ENCODE measurements at places on chromosomes 11 and 22. TPM values are rescaled to one million over a fixed set of nuclear protein-coding genes. Genes with fewer than 3 reads are reported as not detected.

GRCh38 chr22:19596680-19597398, 72.6 kb upstream of the CLDN5 start:
- H3K4me1 ChIP-seq: peaks cover 35% of the 10 kb centered on the region
- no peaks in the 10 kb centered on the region for H3K36me3 ChIP-seq
- H3K4me3 ChIP-seq: no peak overlapping the region
- DNase-seq: peak; percentile 65
- H3K27ac ChIP-seq: peak overlapping the region; percentile 87

The NLRX1 gene
- 34.5 TPM for total RNA-seq

- no peak for DNase-seq
- H3K27me3 ChIP-seq: no peaks in the 10 kb centered on the region
- H3K4me1 ChIP-seq: peaks cover 3% of the 10 kb centered on the region
- peak overlapping the region; percentile 35 for H3K27ac ChIP-seq
- H3K36me3 ChIP-seq: no peaks in the 10 kb centered on the region
Observed at GRCh38 chr22:19530751-19531150, 6.5 kb upstream of the CLDN5 start.

DNA sequence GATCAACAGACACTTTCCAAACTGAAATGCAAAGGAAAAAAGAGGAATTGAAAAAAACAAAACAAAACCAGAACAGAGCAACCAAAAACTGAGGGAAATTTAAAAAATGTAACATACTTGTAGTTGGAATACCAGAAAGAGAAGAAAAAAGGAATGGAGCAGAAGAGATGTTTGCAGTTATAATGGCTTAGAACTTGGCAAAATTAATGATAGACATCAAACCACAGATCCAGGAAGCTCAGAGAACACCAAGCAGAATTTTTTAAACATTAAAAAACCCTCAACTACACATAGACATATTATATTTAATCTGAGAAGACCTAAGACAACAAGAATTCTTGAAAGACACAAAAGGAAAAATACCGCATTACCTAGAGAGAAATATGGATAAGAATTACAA, 46.1 kb downstream of the ASCL2 start:
- H3K36me3 ChIP-seq: no peaks in the 10 kb centered on the region
- no peaks in the 10 kb centered on the region for H3K4me1 ChIP-seq
- no peak overlapping the region for H3K4me3 ChIP-seq
- no peaks in the 10 kb centered on the region for H3K27me3 ChIP-seq

DNA sequence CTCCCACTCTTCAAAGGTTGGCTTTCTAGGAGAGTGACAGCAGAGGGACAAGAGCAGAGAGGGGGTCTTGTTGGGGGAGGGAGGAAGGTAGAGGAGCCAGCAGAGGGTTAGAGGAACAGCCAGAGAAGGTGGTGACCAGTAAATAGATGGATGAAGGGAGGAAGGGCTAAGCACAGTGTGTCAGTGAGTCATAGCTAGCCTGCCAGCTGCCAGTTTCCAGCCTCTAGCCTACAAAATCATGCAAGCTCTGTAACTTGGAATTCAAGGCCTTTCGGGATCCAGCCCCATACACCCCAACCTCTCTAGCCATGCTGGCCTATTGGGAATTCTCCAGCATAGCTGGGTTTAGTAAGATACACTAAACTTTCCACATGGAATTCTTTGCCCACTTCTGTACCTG, 147.4 kb upstream of the TEAD1 start:
- H3K27ac ChIP-seq: no peak overlapping the region
- no peaks in the 10 kb centered on the region for H3K4me1 ChIP-seq
- no peak for DNase-seq
- no peaks in the 10 kb centered on the region for H3K27me3 ChIP-seq

The NRIP3 gene
- total RNA-seq: 2.6 TPM

DNA sequence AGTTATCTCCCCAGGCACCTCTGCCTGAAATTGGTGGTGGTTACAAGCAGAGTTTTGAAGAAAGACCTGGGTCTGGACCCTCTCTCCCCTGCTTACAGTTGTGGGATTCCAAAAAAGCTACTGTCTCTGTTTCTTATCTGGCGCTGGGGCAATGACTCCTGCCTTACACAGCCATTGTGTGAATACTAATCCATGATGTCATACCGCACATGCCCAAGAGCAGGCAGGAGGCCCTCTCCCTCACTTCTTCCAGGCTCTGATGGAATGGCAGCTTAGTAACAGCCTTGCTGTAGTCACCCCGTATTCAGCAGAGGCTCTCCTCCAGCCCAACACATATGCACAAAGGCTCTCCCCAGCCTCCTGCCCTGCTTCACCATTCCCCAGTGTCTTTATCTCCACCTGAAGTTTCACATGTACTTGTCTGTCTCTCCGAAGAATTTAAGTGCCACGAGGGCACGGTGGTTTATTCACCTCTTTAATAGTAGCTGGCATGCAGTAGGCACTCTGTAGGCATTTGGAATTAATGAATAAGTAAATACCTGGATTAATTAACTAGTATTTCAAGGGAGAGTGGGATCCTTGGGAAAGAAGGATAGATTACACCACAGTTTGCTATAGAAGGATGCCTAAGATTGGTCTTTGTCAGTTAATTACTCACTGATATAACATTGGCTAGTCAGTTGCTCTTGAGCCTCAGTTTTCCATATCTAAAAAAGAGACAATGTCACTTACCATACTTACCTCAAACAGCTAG, 165.6 kb downstream of the ETS1 start:
- no peak overlapping the region for H3K27ac ChIP-seq
- H3K27me3 ChIP-seq: no peaks in the 10 kb centered on the region

DNA sequence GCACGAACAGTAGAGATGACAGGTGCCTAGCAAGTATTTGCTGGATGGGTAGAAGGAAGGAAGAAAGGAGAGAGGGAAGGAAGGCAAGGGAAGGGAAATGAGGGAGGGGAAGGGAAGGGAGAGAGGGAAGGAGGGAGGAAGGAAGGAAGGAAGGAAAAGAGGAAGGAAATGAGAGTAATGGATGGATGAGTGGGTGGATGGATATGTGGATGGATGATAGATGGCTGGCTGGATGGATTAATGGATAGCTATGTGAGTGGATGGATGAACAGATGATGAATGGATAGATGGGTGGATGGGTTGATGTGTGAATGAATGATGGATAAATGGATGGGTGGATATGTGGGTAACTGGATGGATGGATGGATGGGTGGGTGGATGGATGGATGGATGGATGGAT, 125.9 kb upstream of the FGF3 start:
- H3K27me3 ChIP-seq: no peaks in the 10 kb centered on the region
- H3K36me3 ChIP-seq: no peaks in the 10 kb centered on the region
- H3K4me3 ChIP-seq: no peak overlapping the region
- H3K27ac ChIP-seq: no peak overlapping the region

- H3K4me3 ChIP-seq: no peak overlapping the region
- H3K4me1 ChIP-seq: no peaks in the 10 kb centered on the region
- DNase-seq: no peak
- no peak overlapping the region for H3K27ac ChIP-seq
- no peaks in the 10 kb centered on the region for H3K36me3 ChIP-seq
Observed at GRCh38 chr22:37449331-37450001, 22.2 kb upstream of the ELFN2 start.

The OR5P2 gene
- total RNA-seq: 1.6 TPM

The SLC17A6 gene
- not detected for total RNA-seq

- no peak overlapping the region for H3K27ac ChIP-seq
- no peak overlapping the region for H3K4me3 ChIP-seq
- DNase-seq: no peak
- no peaks in the 10 kb centered on the region for H3K36me3 ChIP-seq
- no peaks in the 10 kb centered on the region for H3K4me1 ChIP-seq
Observed at GRCh38 chr11:6813656-6814055, 14.2 kb upstream of the OR6A2 start.

DNA sequence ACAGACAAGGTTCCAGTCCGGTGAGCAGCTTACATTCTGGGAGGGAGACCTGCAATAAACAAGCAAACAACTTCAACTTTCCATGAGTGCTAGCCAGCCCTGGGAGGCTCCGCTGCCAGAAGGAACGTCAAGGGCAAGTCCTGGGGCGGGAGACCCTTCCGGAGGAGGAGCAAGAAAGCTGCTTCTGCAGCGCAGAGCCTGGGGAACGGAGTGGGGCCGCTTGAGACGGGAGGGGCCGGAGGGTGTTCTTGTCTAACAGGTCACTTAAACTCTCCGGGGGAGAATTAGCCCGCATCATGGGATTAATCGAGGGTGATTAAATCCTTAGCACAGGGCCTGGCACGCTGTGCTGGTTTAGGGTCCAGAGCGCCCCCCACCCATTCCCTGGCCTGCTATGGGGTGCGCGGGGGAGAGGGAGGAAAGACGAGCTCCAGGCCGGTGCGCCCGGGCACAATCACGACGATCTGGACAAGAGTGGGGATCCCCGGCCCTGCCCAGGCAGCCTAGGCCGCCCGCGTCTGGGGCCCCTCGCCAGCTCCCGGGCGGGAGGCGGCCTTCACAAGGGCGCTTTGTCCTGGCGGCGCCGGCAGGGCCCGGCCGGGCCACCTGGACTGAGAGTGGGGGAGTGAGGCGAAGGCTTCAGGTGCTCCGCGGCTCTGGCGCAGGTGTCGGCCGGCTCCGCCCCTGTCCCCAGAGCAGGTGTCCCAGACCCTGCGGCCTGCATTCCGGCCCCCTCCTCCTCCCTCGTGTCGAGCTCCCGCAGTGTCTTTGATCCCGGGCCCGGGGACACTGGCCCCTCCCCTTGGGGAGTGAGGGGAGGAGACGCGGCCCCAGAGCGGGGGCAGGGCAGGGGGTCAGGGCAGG, 663 bp upstream of the LARGE2 start:
- no peaks in the 10 kb centered on the region for H3K36me3 ChIP-seq
- H3K4me1 ChIP-seq: peaks cover 40% of the 10 kb centered on the region
- peaks cover 17% of the 10 kb centered on the region for H3K27me3 ChIP-seq
- H3K4me3 ChIP-seq: peak overlapping the region; percentile 59
- DNase-seq: peak; percentile 91

- H3K36me3 ChIP-seq: peaks cover 5% of the 10 kb centered on the region
- H3K27me3 ChIP-seq: no peaks in the 10 kb centered on the region
Observed at GRCh38 chr11:110435780-110436717, 6.3 kb downstream of the FDX1 start.

DNA sequence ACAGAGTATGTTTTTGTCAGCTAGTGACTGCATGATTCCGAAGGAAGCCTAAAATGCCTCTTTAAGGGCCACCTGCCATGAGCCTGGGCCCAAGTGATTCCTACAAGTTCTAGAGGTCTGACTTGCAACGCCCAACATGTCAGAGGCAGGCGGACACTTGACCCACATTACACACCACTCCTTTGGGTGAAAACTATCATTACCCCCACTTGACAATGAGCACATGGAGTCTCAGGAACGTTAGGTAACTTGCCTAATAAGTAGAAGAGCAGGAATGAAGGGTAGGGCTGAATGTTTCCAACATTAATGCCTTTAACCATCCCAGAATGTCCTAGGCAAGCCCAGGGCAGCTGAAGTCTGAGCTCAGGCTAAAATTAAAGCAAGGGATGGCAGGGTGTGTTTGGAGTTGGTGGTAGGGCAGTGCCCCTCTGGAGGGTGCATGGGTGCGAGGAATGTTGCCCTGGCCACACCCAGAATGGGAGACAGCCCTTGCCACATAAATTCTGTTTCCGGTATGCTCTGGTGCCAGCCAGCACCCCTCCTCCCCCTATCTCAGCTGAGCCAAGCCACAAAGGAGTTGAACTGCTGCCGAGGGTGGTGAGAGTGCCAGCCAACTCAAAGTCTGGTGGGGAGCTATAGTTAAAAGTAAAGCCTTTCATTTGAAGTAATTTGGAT, 2.5 kb downstream of the PLAAT2 start:
- H3K27me3 ChIP-seq: no peaks in the 10 kb centered on the region
- H3K36me3 ChIP-seq: no peaks in the 10 kb centered on the region
- peaks cover 21% of the 10 kb centered on the region for H3K4me1 ChIP-seq
- peak overlapping the region; percentile 80 for H3K27ac ChIP-seq

DNA sequence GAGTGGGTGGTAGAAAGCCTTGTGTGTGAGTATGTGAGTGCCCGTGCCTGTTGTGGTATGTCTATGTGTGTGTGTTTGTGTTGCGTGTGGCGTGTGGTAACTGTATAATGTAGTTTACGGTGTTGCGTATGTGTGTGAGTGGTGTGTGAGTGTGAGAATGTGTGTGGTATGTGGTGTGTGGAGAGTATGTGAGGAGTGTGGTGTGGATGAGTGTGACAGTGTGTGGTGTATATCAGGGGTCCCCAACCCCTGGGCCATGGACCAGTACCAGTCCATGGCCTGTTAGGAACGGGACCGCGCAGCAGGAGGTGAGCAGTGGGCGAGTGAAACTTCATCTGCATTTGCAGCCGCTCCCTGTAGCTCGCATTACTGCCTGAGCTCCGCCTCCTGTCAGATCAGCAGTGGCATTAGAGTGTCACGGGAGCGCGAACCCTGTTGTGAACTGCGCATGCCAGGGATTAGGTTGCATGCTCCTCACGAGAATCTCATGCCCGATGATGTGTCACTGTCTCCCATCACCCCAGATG, 5.7 kb downstream of the UPK3A start:
- H3K27me3 ChIP-seq: no peaks in the 10 kb centered on the region
- no peaks in the 10 kb centered on the region for H3K4me1 ChIP-seq
- no peak overlapping the region for H3K4me3 ChIP-seq
- no peak for DNase-seq
- H3K27ac ChIP-seq: no peak overlapping the region

DNA sequence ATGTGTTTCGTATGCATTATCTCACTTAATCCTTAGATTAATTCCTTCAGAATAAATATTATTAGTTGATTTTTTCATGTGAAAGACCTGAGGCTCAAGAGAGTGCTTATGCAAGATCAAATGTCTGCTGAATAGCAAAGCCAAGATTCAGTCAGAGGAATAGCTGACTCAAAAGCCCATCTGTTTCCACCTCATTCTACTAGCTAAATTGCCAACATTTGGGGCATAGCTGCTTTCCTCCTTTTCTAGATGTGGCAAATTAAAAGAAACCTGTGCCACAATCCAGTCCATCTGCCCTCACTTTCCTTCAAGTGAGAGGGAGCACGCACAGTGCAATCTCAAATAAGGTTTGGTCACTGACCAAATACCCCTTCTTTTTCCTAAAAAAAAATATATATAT, 121.1 kb downstream of the PAX6 start:
- H3K36me3 ChIP-seq: no peaks in the 10 kb centered on the region
- no peak overlapping the region for H3K4me3 ChIP-seq
- H3K27ac ChIP-seq: no peak overlapping the region
- no peaks in the 10 kb centered on the region for H3K27me3 ChIP-seq

GRCh38 chr22:24521791-24522245, 26.7 kb downstream of the UPB1 start:
- peaks cover 21% of the 10 kb centered on the region for H3K4me1 ChIP-seq
- DNase-seq: peak; percentile 89
- H3K27me3 ChIP-seq: no peaks in the 10 kb centered on the region
- H3K36me3 ChIP-seq: no peaks in the 10 kb centered on the region

- H3K4me1 ChIP-seq: peaks cover 8% of the 10 kb centered on the region
- no peak overlapping the region for H3K4me3 ChIP-seq
- H3K27ac ChIP-seq: no peak overlapping the region
- no peaks in the 10 kb centered on the region for H3K27me3 ChIP-seq
- DNase-seq: peak; percentile 48
- H3K36me3 ChIP-seq: no peaks in the 10 kb centered on the region
Observed at GRCh38 chr11:119684361-119685110, 44.5 kb downstream of the NECTIN1 start.

DNA sequence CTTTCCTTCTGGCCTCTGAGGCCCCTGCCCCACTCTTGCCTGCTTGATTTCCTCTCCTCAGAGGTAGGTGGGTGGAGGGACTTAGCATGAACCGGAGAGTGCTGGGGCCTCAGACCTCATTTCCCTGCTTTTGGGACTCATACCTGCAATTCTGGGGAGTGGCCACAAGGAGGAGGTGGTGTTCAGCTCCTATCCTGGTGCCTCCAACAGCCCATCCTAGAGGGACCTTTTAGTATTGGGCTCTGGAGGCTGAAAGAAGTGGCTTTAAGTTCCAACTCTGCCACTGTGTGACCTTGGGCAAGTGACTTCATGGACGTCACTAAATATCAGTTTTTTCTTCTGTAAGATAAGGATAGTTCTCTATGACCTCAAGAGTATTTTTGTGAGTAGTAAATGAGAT, 98.6 kb downstream of the KIAA1671 start:
- H3K27me3 ChIP-seq: no peaks in the 10 kb centered on the region
- H3K4me3 ChIP-seq: no peak overlapping the region
- no peak overlapping the region for H3K27ac ChIP-seq
- no peak for DNase-seq

The GGTLC3 gene
- 3.0 TPM for total RNA-seq

The OAF gene
- 18.4 TPM for total RNA-seq

Measured in upper lobe of left lung (tissue), 6 donors.